Fibroblast of lung (primary cell): ENCODE measurements at places on chromosomes 13 and 19.
A peak's percentile ranks its signal among the peaks of the same experiment; 100 is the strongest.

GRCh38 chr19:28294395-28294794, 918.6 kb downstream of the UQCRFS1 start:
- DNase-seq, result peak; percentile 74

DNA sequence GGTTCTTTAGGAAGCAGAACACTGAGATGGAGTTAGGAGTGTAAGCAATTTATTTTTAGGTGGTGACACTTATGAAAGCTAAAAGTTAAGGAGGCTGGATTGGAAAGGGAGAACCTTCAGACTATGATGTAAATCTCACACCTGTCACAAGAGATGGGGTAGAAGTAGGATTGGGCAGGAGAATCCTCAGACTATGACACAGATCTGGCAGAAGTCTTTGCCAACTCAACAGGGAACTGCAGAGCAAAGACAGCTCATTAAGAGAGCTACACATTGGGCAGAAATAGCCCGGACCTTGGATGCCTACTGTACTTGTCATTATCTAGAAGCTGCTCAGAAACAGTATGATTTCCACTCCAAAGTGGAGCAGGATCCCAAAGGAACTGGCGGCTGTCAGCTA, 134.4 kb downstream of the DNAJC15 start:
- peak; percentile 40 for DNase-seq

DNA sequence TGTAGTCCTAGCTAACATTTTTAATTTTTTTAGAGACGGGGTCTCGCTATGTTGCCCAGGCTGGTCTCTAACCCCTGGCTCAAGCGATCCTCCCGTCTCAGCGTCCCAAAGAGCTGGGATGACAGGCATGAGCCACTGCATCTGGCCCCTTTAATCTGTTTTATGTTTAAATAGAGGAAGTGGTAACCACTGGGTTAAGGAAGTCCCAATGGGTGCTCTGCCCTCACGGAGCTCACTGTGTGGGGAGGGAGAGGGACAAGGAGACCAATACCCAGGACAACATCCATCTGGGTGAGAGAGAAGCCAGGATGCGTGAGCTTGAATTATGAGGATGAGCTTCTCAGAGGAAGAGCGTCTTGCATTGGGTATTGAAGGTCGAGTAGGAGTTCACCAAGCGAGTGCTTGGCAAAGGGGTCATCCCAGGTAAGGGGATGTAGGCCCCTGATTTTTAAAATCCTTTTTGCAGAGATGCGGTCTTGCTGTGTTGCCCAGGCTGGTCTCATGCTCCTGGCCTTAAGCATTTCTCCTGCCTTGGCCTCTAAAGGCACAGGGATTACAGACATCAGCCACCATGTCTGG, 13.8 kb downstream of the YJU2 start:
- DNase-seq, result no peak

DNA sequence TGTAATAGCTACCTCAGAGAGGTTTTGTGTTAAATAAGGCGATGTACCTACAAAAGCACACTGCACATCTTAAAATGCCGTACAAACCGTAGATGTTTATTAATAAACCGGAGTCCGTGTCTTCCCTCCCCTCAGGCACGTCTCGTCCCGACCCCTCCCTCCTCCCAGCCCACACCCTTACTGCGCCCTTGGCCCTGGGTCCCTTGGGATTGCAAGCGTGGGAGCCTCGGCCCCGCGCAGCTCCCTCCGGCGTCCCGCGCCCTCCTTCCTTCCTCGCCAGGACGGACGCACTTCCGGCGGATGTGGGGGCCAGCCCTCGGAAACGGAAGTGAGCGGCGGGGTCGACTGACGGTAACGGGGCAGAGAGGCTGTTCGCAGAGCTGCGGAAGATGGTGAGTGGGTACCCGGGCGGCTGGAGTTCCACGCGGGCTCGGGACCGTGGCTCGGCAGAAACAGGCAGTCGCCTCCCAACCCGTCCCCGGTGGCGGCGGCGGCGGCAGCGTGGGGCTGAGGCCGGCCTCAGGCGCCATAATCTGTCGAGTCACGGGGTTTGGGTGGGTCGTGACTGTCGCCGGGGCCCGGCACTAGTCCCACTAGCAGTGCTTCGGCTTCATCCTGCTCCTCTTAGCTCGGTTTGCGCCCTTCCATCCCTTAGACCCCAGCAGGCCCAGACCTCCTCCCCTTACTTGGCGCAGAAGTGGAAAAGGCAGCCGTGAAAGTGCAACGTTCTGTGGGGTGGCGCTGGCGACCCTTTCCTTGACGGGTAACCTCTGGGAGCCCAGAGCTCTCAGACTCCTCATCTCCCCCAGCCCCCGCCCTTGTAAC, at the start of gene POMP:
Gene POMP, plus strand, starts transcription at position 335 of the 825 bp plus-strand sequence. Its CDS starts 55 bp downstream, at position 390.
- DNase-seq, result peak; percentile 92

DNA sequence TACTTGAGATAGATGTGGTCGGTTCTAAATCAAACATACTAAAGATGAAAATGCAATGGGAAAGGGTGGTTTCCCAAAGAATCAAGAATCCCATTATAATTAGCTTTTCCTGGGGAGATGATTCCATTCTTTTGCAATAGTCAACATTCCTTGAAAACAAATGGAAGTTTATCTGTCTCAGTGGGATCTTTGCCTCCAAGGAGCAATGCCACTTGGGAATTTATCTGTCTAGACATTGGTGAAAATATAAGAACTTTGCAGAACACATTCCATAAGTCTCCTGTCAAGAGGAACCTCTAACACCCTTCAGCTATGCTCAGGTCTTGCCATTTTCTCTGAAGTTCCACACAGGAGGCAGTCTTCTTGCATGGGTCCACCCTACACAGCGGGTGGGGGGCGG, 152.5 kb downstream of the KCTD12 start:
- DNase-seq, result no peak

DNA sequence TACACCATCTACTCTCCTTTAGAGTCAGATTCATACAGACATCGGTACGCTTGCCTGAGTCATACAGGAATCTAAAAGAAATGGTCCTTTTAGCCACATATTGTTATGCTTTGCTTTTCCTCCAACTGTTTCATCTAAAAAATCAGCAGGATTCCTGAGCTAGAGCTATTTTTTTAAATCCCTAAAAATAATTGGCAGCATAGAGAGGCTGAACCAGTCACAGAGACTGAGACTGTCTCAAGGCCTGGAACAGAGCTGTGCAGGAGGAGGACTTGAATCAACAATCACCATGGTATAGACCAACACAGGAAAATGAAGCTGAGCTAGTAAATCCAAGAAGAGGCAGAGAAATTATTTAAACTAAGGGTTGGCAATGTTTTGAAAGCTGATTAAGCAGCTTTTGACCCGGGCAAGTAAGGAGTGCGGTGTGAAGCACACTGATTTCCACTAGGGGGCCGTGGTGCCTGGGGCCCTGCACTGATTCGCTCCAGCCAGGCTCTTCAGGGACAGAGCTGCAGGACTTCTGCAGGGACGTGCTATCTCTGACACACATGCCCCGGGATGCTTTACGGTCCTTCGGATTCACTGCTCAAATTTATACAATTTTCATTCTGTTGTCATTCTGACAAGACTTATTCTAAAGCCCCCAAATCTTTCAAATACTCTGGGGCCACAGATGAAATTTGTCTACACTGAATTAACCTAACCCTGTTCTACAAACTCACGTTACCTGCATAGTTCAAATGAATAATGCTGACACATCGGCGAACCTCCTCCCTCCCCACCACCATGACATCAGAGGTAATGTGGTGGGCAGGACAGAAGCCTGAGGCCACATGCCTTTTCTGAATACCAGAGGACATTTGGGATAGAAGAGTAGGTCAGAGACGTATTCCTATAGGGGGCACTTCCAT, 87.6 kb upstream of the SLC15A1 start:
- DNase-seq, result peak; percentile 70

GRCh38 chr13:30493658-30494381, 28.1 kb upstream of the HMGB1 start:
- no peak for DNase-seq

DNA sequence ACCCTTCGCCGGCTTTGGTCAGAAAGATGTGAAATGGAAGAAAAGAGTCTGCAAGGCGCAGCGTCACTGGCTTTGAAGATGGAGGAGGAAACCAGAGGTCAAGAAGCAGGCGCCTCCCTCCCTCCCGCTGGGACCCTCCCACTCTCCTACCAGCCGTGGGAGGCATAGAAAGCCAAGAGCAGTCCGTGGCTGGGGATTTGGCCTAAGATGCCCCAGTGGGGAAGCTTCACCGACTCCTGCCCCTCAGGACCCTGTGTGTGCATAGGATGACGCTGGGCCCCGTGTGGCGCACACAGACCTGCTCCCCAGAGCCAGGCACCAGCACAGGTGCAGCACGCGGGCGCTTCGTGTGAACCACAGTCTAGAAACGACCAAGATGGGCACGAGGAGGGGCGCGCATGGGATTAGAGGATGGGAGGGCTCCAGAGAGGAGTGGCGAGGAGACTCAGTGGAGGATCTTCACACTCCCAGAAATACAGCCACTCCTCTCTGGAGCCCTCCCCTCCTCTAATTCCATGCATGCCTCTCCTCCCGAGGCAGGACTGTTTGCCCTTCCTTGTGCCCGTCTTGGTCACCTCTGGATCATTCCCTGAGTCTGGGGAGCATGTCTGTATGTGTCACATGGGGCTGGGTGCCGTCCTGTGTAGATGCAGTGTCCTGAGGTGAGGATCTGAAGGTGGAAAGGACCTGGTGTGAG, 194.3 kb downstream of the TEX29 start:
- no peak for DNase-seq

GRCh38 chr13:27008733-27009132, 162.9 kb downstream of the USP12 start:
- DNase-seq, result no peak

- DNase-seq, result no peak
Observed at GRCh38 chr13:99378985-99379733, 72.0 kb upstream of the GPR183 start.

- peak; percentile 82 for DNase-seq
Observed at GRCh38 chr13:30905932-30906383, at the start of gene MEDAG. TSS of gene MEDAG (plus strand) at chr13:30906271. CDS start at chr13:30906516, 245 bp downstream.

- no peak for DNase-seq
Observed at GRCh38 chr13:68987585-68987984, 1120.0 kb upstream of the ATXN8OS start.

DNA sequence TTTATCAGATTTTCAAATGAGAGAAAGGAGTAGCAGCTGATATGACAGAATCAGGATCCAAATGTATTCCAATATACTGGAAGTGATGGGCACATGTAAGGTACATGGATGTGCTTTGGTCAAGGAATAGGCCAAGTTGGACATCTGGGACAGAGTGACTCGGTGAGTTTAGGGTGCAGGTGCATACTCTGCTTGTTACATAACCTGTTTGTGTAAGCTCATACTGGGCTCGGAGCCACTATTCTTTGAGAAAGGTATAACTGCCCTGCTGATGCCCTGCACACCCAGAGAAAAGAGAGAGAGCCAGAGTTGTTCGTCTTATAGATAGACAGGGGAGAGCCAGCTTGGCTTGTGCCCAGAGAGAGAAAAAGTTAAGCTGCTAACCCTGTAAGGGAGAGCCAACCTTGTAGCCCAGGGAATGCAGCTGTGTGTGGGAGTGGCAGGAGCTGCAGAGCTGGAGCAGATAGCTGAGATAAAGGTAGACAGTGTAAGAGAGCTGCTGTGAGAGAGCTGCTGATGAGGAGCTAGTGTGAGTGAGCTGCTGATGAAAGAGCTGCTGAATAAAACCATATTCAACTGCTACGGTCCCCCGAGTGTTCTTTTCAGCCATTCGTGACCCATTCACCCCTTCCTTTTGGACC, 40.7 kb upstream of the N4BP2L1 start:
- DNase-seq, result no peak

GRCh38 chr19:46081928-46082727, 41.3 kb upstream of the IGFL4 start:
- peak; percentile 70 for DNase-seq

DNA sequence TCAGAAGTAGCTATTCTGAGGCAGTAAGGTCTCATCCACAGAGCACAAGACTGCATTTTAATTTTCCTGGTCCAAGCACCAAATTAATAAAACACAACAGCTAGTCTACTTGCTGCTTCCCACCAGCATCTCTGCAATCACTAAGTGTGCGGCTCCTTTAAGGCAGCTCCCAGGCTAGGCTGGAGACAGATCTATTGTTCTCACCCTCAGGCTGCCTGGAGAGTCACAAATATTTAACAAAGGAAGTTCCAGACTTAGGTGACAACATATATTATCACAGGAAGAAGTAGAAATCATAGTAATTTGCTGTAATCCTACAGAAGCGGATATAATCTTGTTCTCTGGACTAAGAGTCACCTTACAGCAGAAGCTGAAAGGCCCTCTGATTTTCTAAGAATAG, 2.2 kb upstream of the EID2 start:
- no peak for DNase-seq

DNA sequence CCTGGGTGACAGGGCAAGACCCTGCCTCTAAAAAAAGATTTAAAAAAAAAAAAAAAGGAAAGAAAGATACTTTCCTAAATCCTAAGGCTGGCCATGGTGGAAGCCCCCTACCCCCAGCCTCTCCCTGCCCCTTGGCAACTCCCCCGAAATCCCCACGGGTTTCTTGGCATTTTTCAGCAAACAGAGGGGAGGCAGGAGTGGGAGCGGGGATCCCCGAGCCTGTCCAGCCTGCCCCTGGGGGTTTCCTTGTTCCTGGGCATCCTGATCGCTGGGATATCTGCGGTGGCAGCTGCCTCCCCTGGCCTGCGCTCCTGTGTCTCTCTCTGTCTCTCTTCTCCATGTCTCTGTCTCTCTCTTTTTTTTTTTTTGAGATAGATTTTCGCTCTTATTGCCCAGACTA, 3.4 kb upstream of the EBI3 start:
- no peak for DNase-seq

GRCh38 chr19:42325896-42326771, 699 bp downstream of the MEGF8 start:
- DNase-seq, result no peak

GRCh38 chr19:45121827-45122345, 28.9 kb downstream of the PPP1R37 start:
- no peak for DNase-seq

DNA sequence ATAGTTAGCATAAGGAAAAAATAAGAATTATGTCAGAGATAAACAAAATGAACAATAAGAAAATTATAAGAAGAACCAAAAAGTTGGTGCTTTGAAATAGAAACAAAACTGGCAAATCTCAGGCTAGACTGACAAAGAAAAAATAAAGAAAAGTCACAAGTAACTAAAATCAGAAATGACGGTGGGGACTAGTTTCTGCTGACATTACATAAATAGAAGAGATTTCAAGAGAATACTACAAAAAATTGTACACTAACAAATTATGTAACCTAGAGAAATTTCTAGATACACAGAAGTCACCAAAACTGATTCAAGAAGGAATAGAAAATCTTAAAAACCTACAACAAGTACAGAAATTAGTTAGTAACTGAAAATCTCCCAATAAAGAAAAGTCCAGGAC, 355.6 kb upstream of the SGCG start:
- DNase-seq, result no peak

DNA sequence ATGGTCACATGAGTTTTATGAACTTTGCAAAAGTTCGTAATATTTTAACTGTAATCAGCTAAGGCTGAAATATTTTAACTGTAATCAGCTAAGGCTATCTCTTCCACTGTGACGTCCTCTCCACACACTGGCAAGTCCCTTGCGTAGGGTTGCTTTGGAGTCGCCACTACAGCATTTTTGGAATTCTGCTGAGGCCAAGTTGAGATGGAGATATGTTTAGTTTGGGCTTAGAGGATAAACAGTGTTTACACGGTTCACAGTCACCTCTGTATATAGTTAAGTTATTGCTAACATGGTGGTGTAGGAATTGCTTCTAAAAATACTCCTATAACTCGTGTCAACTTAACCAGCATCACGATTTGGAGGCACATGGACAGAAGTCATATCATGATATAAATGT, 143.6 kb upstream of the SERP2 start:
- DNase-seq, result no peak

GRCh38 chr19:47417107-47417745, 2.1 kb downstream of the MEIS3 start:
- DNase-seq, result no peak

- DNase-seq, result peak; percentile 69
Observed at GRCh38 chr13:109968876-109969577, 182.6 kb upstream of the IRS2 start.
